ENCODE measurements at places on chromosomes 5 and 9.

DNA sequence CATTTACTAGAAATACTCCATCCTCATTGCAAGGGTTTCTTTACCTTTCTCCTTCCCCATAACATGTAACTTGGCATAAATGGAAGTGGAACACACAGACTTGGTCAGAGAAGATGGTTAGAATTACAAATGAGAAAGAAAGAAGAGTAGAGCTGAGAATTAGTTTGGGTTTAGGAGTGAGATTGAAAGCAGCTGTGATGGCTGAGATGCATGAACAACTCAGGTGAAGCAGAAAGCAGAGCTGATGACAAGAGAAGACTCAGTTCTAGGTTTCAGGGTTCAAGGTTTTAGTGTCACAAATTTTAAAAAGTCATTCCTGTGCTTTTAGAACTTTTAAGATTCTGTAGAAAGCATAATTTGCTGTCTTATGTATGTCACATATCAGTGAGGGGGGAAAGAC is 54.0 kb downstream of the TMEM161B start:
- DNase-seq: no peak

DNA sequence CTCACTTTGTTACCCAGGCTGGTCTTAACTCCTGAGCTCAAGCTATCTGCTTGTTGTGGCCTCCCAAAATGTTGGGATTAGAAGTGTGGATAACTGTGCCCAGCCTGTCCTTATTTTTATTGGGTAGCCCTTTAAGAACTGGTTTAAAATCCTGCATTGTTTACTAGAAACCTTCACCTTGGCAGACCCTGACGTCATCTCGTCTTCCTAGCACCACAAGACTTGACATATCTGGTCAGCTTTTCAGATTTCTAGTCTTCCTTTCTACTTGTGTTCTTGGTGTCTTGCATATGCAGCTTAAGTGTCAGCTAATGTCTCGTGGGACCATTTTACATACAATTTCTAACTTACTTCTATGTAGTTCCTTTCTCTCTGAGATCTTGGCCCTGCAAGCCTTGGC is 258.9 kb downstream of the IZUMO3 start:
- DNase-seq: no peak

DNA sequence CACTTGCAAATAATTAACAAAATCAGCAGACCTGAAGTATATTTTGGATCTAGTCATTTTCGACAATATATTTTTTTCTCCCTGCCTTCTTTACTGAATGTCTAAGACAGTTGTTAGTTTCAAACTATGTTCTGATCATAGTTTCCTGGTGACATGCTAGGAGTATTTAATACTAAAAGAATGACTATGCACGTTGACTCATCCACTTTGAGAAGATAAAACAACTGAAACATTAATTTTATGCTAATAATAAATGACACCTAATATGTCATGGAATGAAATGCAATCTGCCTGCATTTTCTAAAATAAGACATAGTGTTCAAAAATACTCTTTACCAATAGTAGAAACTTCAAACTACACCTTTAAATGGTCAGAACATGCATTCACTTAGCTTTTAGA is 2123.7 kb upstream of the C9orf72 start:
- DNase-seq: no peak

DNA sequence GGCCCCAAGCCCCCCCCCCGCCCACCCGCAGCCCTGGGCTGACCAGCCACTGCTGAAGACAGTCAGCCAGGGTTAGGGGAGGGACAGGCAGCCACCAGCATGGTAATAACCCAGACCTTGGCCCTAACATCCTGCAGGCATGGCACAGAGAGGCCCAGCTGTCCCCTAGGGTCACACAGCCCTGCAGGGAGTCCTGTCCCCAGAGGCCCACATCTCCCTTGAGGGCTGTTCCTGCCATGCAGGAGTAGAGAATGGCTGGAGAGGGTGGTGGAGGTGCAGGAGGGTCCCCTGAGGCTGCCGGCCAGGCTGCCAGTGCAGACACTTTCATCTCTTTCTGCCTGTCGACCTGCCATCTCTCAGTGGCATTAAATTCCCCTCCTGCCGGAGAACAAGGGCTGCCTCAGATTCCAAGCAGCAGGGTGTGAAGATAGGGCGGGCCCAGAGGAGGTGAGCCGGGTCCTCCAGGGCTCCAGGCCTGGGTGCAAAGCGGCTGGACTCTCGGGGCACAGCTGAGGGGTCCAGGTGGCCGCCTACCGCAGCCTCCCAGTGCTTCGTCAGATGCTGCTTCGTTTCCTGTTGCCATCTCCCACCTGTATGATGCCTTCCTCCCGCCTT is 40.0 kb downstream of the CXXC5 start:
- DNase-seq: no peak

GRCh38 chr5:136106351-136107031 is 26.2 kb upstream of the SMAD5 start:
- DNase-seq: no peak

- no peak for DNase-seq
Observed at GRCh38 chr9:134391319-134392231, 65.3 kb downstream of the RXRA start.

Measured in skin of body (tissue), 3 donors.